ENCODE measurements at places on chromosomes 6 and 20. TPM values are rescaled to one million over a fixed set of nuclear protein-coding genes. Genes with fewer than 3 reads are reported as not detected.

THBS2 gene
- 2.0 TPM for total RNA-seq

KLHDC3 gene
- total RNA-seq: 137 TPM

ADAM33 gene
- total RNA-seq: under 0.01 TPM

PKIG gene
- total RNA-seq: 286 TPM

RCAN2 gene
- total RNA-seq: 1.5 TPM

SYCP2 gene
- total RNA-seq: 0.33 TPM

RAD21L1 gene
- not detected for total RNA-seq

RPN2 gene
- 285 TPM for total RNA-seq

VWA7 gene
- 0.65 TPM for total RNA-seq

INSM1 gene
- total RNA-seq: not detected

PLA2G7 gene
- total RNA-seq: 0.19 TPM

LIN28B gene
- not detected for total RNA-seq

RSPO3 gene
- total RNA-seq: not detected

OTOR gene
- not detected for total RNA-seq

SLC44A4 gene
- total RNA-seq: 0.29 TPM

PKIB gene
- 0.33 TPM for total RNA-seq

RNF144B gene
- total RNA-seq: 75.1 TPM

HTR1B gene
- total RNA-seq: 31.8 TPM

NRSN1 gene
- total RNA-seq: not detected

HLA-DQB2 gene
- not detected for total RNA-seq

ZNF217 gene
- total RNA-seq: 24.1 TPM

C20orf96 gene
- 4.8 TPM for total RNA-seq

OR2H2 gene
- not detected for total RNA-seq

ELOVL2 gene
- total RNA-seq: not detected

SNX9 gene
- 40.8 TPM for total RNA-seq

Data from vein endothelial cell (primary cell).